ENCODE measurements at places on chromosomes 2 and 18.
A peak's percentile ranks its signal among the peaks of the same experiment; 100 is the strongest.

DNA sequence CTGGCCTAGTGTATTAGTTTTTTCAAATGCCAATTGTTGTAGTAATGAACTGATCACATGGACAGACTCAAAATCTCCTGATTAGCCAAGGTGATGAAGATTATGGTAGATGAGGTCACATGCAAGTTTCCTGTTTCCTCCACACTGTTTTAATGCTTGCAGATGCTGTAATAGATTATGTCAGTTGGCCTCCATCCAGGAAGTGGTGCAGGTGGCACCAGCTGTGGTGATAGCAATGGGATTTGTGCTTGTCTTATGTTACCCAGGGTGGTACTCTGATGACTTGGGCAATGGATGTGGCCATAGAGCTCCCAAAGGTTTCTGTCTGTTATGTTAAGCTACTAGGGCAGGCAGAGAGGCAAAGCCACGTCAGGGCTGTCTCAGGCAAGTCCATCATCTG lies 332.9 kb upstream of the DDX18 start:
- DNase-seq = peak; percentile 8

DNA sequence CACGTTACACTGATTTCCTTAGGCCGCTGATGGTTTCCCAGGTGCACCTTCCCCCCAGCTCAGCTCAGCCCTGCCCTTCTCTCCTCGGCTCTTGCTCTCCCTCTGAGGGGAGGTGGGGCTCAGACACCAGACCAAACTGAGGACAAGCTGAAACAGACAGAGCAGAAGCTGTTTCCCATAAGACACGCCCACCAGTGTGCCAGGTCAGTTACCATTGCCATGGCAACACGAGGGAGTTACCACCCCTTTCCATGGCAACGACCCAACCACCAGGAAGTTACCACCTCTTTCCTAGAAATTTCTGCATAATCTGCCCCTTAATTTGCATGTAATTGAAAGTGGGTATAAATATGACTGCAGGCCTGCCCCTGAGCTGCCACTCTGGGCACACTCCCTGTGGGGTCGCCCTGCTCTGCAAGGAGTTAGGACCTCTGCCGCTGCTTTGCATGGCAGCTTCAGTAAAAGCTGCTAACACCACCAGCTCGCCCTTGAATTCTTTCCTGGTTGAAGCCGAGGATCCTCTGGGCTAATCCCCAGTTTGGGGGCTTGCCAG lies 120.9 kb upstream of the SMIM21 start:
- DNase-seq = peak; percentile 88

DNA sequence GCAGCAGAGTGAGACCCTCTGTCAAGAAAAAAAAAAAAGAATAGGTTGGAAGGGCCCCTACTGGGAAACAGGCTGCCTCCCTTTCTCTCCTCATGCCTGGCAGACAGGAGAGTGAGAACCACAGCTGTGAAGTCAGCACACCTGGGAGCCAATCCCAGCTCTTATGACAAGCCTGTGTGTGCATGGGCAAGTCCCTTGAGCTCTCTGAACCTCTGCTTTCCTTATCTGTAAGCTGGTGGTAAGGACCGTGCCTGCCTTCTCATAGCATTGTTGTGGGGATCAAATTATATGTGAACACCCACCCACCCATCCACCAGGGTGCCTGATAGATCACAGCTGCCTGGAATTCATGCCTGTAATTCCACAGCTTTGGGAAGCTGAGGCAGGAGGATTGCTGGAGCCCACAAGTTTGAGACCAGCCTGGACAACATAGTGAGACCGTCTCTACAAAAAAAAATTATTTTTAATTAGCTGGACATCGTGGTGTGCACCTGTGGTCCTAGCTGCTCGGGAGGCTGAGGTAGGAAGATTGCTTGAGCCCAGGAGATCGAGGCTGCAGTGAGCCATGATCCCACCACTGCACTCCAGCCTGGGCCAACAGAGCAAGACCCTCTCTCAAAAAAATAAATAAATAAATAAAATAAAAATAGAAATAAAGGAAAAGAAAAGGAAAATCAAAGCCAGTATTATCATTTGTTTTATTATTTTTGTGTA lies 66.9 kb upstream of the MCFD2 start:
- DNase-seq = peak; percentile 44

GRCh38 chr2:105744091-105744908 lies 412 bp upstream of the NCK2 start:
- DNase-seq = peak; percentile 67

- no peak for DNase-seq
Observed at GRCh38 chr2:224780106-224780505, 63.9 kb upstream of the CCDC195 start.

- no peak for DNase-seq
Observed at GRCh38 chr2:12168791-12169388, 422.5 kb downstream of the LPIN1 start.

DNA sequence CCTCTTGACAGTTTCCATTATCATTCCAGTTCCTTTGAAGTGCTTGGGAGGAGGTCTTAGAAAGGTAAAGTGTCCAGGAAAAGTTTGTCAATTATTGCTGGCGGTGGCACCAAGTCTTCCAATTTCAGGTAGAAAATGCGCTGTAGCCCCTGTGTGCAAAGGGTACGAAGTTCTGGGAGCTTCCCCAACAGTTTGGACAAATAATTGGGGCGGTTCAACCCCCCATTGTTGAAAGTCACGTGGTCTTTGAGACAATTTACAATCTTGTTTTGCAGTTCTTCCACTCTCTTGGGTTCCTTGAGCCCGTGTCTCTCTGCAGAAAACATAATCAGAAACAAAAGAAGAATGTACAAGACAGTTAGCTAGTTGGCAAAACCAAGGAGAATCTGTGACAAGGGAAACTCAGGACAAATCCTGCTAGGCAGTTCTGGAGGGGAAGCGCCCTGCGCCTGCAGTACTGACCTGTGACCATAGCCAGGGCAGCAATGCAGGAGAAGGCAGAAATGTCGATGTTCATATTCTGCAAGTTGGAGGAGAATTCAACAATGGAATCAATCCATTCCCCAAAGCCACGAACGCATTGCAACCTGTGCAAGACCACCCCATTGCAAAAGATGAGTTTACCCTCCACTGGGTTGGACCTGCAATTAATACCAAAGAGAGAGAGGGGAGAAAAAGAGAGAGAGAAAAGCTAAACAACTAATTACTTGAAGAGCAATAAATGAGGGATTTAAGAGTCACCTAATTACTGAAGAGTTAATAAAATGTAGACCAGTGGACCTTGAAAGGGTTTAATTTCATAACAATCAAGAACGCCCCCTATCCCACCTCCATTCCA lies 6.6 kb downstream of the NR4A2 start:
- no peak for DNase-seq

- no peak for DNase-seq
Observed at GRCh38 chr2:105118960-105119359, 81.1 kb downstream of the MRPS9 start.

GRCh38 chr2:231573096-231573495 lies 19.6 kb upstream of the TEX44 start:
- DNase-seq = no peak

DNA sequence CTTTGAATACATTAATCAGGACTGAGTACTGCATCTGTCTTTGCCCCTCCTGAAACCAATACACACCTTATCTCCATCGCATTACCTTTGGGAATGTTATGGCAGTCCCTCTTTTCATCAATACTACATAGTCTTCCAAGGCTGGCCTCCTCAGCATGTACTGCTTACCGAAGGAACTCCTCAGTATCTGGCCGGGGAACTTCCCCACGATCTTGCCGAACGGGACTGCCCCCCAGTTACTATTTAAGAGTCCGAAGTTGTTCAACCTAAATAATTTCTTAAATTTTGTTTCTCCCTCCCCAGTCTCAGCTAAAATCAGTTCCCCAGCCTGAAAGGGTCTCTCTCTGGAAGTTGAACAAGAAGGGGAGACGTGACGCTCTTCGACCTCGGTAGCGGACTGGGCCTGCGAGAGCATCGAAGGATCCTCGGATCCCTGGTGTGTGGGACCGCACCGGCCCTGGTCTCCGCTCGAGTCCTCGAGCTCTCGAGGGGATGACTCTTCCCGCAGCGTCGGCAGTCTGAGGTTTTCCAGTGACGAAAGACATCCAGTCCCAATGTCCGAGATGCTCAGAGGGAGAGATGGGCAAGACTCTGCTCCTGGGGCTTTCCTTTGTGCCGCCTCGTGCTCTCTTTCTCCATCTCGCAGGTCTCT lies 489 bp downstream of the TRMT61B start:
- no peak for DNase-seq

- peak; percentile 54 for DNase-seq
Observed at GRCh38 chr2:137467246-137467862, 496.9 kb upstream of the HNMT start.

GRCh38 chr2:110950281-110950680 lies 170.4 kb upstream of the BCL2L11 start:
- DNase-seq = no peak

DNA sequence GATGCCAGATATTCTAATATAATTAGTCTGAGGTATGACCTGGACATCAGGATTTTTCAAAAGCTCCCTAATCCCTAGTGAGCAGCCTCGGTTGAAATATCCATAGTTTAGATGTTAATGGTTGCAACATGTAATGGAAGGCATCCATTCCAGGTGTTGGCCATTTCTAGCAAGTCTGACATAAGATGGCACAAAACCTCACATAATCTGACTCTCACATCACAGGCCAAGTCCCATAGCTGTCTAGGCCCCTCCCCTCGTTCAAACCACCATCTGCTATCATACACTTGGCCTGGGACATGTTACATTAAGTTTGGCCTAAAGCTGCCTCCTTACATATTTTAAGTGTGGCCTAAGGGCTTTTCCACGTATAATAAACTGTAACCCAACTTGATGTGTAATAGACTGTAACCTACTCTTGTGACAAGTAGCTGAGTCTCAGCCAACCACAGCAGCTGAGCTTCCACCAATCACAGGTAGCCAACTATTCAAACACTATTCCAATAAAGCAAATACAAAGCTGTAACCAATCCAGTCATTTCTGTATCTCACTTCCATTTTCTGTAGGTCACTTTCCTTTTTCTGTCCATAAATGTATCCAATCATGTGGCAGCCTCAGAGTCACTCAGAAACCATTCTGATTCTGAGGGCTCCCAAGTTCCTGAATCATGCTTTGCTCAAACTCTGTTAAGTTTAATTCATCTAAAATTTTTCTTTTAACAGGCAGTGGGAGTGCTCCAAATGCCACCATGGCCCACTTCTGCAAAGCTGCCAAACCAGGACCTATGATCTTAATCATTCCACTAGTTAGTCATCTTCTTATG lies 59.4 kb downstream of the ADD2 start:
- no peak for DNase-seq

Measured in NAMALWA (cell line).